ENCODE measurements at places on chromosomes 1 and 21. TPM values are rescaled to one million over a fixed set of nuclear protein-coding genes. Genes with fewer than 3 reads are reported as not detected.

DNA sequence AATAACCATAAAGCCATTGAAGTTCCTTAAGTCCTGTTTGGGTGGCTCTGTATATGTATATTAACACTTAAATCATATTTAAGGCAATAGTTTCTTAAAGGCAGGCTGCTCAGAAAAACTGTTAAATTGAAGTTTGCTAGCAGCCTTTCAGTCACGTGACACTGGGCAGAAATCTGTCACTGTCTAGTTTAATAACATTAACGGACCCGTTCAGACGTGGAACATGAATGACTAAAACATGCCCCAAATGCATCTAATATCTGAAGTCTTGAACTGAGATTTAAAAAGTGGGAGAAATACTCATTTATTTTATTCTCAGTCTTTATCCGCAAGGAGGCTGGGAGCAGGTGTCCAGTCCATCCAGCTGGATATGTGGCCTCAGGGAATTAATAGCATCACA, 3.3 kb upstream of the SPATA1 start:
- H3K27me3 ChIP-seq: no peaks in the 10 kb centered on the region
- H3K4me1 ChIP-seq: peaks cover 6% of the 10 kb centered on the region
- no peak for DNase-seq
- H3K36me3 ChIP-seq: peaks cover 8% of the 10 kb centered on the region
- no peak overlapping the region for H3K4me3 ChIP-seq

DNA sequence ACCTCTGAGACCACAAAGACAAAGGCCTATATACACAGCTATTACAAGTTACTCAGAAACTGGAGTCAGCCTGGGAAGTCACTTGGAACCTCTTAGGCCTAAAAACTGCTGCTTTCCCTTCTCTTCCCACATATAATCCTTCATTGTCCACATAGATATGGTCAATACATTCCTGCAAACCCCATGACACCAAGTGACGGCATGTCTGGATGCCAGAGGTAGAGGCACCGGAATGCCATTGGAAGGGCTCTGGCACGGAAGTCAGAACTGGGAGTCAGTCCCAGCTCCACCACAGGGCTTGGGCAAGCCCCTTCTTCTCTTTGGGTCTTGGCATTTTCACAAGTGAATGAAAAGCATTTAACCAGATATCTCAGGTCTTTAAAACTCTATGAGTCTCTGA, 204.7 kb downstream of the MATN1 start:
- DNase-seq: no peak
- no peaks in the 10 kb centered on the region for H3K27me3 ChIP-seq
- H3K4me3 ChIP-seq: no peak overlapping the region
- no peak overlapping the region for H3K27ac ChIP-seq
- no peaks in the 10 kb centered on the region for H3K4me1 ChIP-seq

GRCh38 chr1:9850442-9851162, 26.8 kb upstream of the CLSTN1 start:
- H3K27me3 ChIP-seq: no peaks in the 10 kb centered on the region
- peaks cover 4% of the 10 kb centered on the region for H3K36me3 ChIP-seq
- no peak overlapping the region for H3K4me3 ChIP-seq
- DNase-seq: no peak

DNA sequence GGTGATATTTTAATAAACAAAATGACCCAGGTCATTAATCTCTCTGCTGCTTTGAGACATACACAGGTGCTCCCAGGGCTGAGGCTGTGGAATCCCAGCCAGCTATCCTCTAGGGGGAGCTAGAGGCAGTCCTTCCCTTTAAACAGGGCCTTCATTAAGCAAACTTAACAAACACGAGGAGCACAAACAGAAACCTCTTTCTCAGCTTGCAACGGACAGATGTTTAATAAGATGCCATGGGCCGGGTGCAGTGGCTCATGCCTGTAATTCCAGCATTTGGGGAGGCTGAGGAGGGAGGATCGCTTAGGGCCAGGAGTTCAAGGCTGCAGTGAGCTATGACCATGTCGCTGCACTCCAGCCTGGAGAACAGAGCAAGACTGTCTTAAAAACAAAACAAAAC, 106.7 kb downstream of the HIVEP3 start:
- DNase-seq: peak; percentile 78
- no peak overlapping the region for H3K4me3 ChIP-seq
- H3K4me1 ChIP-seq: peaks cover 10% of the 10 kb centered on the region
- no peaks in the 10 kb centered on the region for H3K27me3 ChIP-seq
- no peaks in the 10 kb centered on the region for H3K36me3 ChIP-seq
- H3K27ac ChIP-seq: peak overlapping the region; percentile 96

DNA sequence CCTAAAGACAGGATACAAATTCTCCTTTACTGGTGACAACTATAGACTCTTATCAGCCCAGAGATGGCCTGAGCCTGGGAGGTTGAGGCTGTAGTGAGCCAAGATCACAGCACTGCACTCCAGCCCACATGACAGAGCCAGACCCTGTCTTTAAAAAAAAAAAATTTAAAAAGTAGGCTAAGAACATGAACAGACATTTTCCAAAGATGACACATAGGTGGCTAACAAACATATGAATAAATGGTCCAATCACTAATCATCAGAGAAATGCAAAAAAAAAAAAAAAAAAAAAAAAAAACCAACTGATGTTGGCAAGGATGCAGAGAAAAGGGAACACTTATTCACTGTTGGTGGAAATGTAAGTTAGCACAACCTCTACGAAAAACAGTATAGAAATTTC, 65.0 kb downstream of the TOR3A start:
- H3K4me1 ChIP-seq: peaks cover 3% of the 10 kb centered on the region
- peak; percentile 61 for DNase-seq
- peaks cover 2% of the 10 kb centered on the region for H3K36me3 ChIP-seq
- H3K27ac ChIP-seq: no peak overlapping the region
- no peak overlapping the region for H3K4me3 ChIP-seq
- no peaks in the 10 kb centered on the region for H3K27me3 ChIP-seq

- peak within 1 kb of the TSS; percentile 98 for H3K27ac ChIP-seq
- no peaks in the 10 kb centered on the region for H3K27me3 ChIP-seq
Observed at GRCh38 chr1:200409761-200410565, at the start of gene ZNF281. Gene ZNF281 (minus strand): TSS chr1:200410036. CDS start chr1:200409705, 331 bp downstream.

GRCh38 chr1:65538086-65538485, 117.6 kb downstream of the LEPR start:
- DNase-seq: no peak
- no peaks in the 10 kb centered on the region for H3K27me3 ChIP-seq
- H3K4me3 ChIP-seq: no peak overlapping the region
- H3K36me3 ChIP-seq: no peaks in the 10 kb centered on the region

Gene RWDD3
- 10.4 TPM for total RNA-seq

DNA sequence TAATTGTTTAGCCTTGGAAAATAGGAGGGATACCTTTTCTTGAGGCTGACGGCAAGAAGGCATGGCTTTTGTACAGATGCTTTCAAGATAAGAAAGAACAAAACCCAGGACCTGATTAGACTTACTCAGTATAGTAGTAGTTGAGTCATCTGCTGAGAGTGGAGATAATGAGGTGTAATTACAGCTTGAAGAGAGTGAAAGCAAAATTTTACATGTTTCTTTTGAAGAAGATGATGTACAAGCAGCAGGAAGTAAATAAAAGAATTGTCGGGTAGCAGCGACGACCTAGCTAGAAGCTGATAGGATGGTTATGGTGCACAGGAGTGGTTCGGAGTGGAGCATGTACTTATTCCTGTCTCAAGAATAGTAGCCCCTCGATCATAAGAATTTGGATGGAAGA, 6.6 kb downstream of the ANGPTL1 start:
- no peak overlapping the region for H3K4me3 ChIP-seq
- H3K4me1 ChIP-seq: no peaks in the 10 kb centered on the region
- H3K36me3 ChIP-seq: peaks cover 8% of the 10 kb centered on the region
- H3K27ac ChIP-seq: no peak overlapping the region

GRCh38 chr1:220271706-220272046, 577 bp downstream of the RAB3GAP2 start:
- H3K4me3 ChIP-seq: peak overlapping the region; percentile 90
- peak overlapping the region; percentile 94 for H3K27ac ChIP-seq
- peaks cover 7% of the 10 kb centered on the region for H3K36me3 ChIP-seq
- peak; percentile 26 for DNase-seq

Gene G0S2
- total RNA-seq: 0.36 TPM

DNA sequence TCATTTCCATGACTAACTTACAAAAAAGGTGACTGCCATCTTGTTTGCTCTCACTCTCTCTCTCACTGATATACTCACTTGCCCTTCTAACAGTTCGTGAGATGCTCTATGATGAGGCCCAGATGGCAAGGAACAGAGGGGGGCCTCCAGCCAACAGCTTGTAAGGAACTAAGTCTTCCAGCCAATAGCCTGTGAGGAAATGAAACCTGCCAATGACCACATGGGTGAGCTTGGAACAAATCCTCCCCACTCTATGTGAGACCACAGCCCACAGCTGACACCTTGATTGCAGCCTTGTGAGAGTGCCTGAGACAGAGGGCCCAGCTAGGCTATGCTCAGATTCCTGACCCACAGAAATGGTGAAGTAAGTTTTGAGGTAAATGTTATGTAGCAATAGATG, 153.7 kb downstream of the HHIPL2 start:
- H3K4me1 ChIP-seq: peaks cover 5% of the 10 kb centered on the region
- no peak overlapping the region for H3K27ac ChIP-seq
- no peak for DNase-seq
- no peaks in the 10 kb centered on the region for H3K36me3 ChIP-seq
- H3K4me3 ChIP-seq: no peak overlapping the region

GRCh38 chr1:29903548-29904166, 667.3 kb downstream of the PTPRU start:
- H3K4me3 ChIP-seq: no peak overlapping the region
- no peak overlapping the region for H3K27ac ChIP-seq
- DNase-seq: no peak
- no peaks in the 10 kb centered on the region for H3K27me3 ChIP-seq
- no peaks in the 10 kb centered on the region for H3K4me1 ChIP-seq

GRCh38 chr1:179708434-179709195, 34.5 kb upstream of the FAM163A start:
- H3K4me1 ChIP-seq: no peaks in the 10 kb centered on the region
- H3K4me3 ChIP-seq: no peak overlapping the region
- no peaks in the 10 kb centered on the region for H3K36me3 ChIP-seq
- DNase-seq: no peak
- no peak overlapping the region for H3K27ac ChIP-seq

- no peaks in the 10 kb centered on the region for H3K27me3 ChIP-seq
- no peaks in the 10 kb centered on the region for H3K36me3 ChIP-seq
- no peaks in the 10 kb centered on the region for H3K4me1 ChIP-seq
- DNase-seq: no peak
- no peak overlapping the region for H3K4me3 ChIP-seq
Observed at GRCh38 chr1:66705110-66705509, 47.1 kb upstream of the DYNLT5 start.

- H3K4me1 ChIP-seq: peaks cover 3% of the 10 kb centered on the region
- no peaks in the 10 kb centered on the region for H3K27me3 ChIP-seq
- peak; percentile 40 for DNase-seq
- H3K36me3 ChIP-seq: no peaks in the 10 kb centered on the region
- H3K27ac ChIP-seq: no peak overlapping the region
Observed at GRCh38 chr1:192260076-192260475, 56.7 kb upstream of the RGS21 start.

DNA sequence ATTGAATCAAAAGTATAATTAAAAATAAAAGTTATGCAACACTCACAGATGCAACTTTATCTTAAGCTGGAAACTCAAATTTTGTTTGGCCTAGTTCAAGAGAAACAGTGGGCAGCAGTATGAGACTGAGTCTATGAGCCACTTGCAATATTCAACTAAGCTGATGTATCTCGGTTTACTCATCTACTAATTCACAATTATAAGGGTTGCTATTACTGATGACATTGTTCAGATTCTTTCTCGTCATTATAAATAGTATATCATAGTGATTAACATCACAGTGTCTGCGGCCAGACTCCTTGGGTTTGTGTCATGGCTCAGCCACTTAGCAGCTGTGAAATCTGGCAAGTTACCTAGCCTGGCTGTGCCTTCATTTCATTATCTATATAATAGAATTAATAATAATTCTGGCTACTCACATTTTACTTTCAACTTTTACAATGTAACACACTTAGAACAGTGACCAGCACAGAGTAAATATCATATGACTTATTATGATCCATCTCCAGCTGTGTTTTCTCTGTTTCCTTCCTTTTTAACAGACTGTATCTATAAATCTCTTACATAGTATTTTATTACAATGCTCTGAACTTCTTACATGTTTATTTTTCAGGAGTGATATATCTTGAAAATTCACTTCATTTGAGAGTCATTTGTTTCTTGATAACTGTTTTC, 194.3 kb upstream of the RGS18 start:
- no peaks in the 10 kb centered on the region for H3K27me3 ChIP-seq
- no peak overlapping the region for H3K27ac ChIP-seq
- no peak overlapping the region for H3K4me3 ChIP-seq
- H3K36me3 ChIP-seq: no peaks in the 10 kb centered on the region

Gene RBM11
- 0.18 TPM for total RNA-seq

DNA sequence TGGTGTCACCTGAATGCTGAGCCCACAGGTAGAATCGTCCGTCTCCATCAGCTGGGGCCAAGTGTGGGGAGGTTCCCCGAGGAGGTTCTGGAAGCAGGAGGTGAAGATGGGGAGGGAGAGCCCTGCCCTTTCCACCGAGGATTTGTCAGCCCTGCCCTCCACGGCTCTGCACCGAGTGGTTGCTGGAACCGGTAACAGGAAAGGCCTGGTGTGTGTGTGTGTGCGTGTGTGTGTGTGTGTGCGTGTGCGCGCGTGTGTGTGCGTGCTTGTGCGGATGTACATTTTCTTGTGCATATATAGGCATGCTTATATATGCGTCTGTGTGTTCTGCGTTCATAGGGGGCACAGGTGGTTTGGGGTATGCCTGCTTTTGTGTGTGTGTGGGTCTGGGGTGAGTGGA, 3.5 kb downstream of the NBL1 start:
- DNase-seq: no peak
- H3K4me3 ChIP-seq: no peak overlapping the region
- H3K4me1 ChIP-seq: peaks cover 22% of the 10 kb centered on the region

Gene VWA1
- total RNA-seq: 0.83 TPM

- no peaks in the 10 kb centered on the region for H3K36me3 ChIP-seq
- H3K27me3 ChIP-seq: peaks cover 57% of the 10 kb centered on the region
- no peak for DNase-seq
- H3K27ac ChIP-seq: no peak overlapping the region
- H3K4me1 ChIP-seq: no peaks in the 10 kb centered on the region
Observed at GRCh38 chr1:147077936-147078605, 94.2 kb downstream of the PRKAB2 start.

- no peak for DNase-seq
- H3K36me3 ChIP-seq: peaks cover 20% of the 10 kb centered on the region
- H3K4me1 ChIP-seq: peaks cover 10% of the 10 kb centered on the region
- no peak overlapping the region for H3K4me3 ChIP-seq
- no peak overlapping the region for H3K27ac ChIP-seq
- H3K27me3 ChIP-seq: no peaks in the 10 kb centered on the region
Observed at GRCh38 chr1:233255145-233255544, 40.4 kb downstream of the PCNX2 start.
